ENCODE measurements at places on chromosomes 4 and X.

DNA sequence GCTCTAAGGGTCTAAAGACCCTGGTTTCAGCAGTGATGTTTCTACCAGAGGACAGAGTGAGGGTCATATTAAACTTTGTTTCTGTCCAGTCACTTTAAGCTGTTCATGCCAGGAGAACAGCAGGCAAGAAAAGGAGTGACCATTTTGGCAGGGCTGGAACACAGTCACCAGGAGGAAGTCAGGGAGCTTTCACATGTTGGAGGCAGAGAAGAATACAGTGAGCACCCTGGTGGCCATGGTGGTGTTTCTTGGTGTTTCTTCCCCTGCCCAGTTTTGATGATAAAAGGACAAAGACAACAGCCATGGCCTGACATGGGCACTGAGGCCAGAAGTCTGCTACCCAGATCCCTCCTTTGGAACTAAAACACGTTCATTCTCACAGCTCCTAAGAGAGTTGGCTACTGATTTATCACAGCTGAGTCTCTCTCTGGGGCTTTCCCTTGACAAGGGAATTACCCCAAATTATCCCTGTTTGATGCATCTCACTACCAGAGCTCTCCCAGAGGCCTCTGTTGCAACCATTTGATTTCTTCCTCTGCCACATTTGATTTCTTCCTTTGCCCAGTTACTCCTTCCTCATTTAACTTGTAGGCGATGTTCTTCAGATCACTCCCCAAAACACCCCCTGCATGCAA lies 106.4 kb upstream of the NWD2 start:
- H3K4me3 ChIP-seq: no peak overlapping the region
- H3K36me3 ChIP-seq: no peaks in the 10 kb centered on the region

- H3K27me3 ChIP-seq: no peaks in the 10 kb centered on the region
- no peaks in the 10 kb centered on the region for H3K4me1 ChIP-seq
These were observed 90.8 kb upstream of the SLC34A2 start for GRCh38 chr4:25564836-25565235.

DNA sequence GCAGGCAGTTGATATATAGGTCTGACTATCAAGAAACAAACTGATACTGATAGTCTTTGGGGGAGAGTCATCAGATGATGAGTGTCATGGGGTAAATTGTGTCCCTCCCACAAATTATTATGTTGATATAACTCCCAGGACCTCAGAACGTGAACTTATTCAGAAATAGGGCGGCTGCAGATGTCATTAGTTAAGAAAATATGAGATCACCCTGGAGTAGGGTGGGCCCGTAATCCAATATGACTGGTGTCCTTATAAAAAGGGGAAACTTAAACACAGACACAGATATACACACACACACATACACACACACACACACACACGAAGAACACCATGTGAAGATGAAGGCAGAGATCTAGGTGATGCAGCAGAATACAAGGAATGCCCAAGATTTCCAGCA lies 32.7 kb upstream of the ARHGEF9 start:
- no peak overlapping the region for H3K27ac ChIP-seq
- H3K27me3 ChIP-seq: no peaks in the 10 kb centered on the region
- H3K36me3 ChIP-seq: no peaks in the 10 kb centered on the region
- no peak overlapping the region for H3K4me3 ChIP-seq

GRCh38 chr4:148778980-148779675 lies 336.9 kb upstream of the NR3C2 start:
- no peaks in the 10 kb centered on the region for H3K4me1 ChIP-seq
- no peaks in the 10 kb centered on the region for H3K27me3 ChIP-seq
- no peaks in the 10 kb centered on the region for H3K36me3 ChIP-seq
- DNase-seq: no peak
- H3K27ac ChIP-seq: no peak overlapping the region
- no peak overlapping the region for H3K4me3 ChIP-seq

GRCh38 chr4:120286813-120287212 lies 220.2 kb upstream of the MAD2L1 start:
- no peak overlapping the region for H3K27ac ChIP-seq
- no peaks in the 10 kb centered on the region for H3K4me1 ChIP-seq
- no peaks in the 10 kb centered on the region for H3K36me3 ChIP-seq

DNA sequence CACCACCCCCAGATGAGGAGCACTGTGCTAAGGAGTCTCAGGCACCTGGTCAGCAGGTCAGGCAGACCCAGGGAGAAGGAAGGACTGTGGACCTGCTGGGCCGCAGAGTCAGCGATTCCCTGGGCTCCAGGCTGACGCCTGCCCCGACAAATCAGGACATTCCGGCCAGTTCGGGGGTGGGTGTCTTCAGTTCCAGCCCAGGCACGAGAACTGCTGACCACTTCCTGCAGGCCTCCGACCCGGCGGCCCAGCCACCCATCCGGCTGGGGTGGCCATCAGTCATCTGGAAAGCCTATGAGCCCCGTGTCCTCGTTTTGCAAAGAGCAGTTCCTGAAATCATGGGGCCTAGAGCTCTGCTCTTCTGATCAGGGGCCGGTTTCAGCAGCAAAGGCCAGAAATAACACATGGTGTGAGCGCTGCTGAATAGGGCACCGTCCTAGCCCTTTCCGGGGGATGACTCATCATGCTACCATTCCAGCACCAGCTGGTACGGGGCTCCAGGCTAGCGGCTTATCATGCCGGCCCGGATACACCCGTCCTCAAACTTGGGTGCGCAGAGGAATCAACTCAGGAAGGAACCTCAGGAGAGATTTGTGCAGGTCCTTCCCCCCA lies 7.8 kb upstream of the SH3TC1 start:
- H3K36me3 ChIP-seq: no peaks in the 10 kb centered on the region
- peak overlapping the region; percentile 24 for H3K4me3 ChIP-seq
- peak overlapping the region; percentile 82 for H3K27ac ChIP-seq
- no peaks in the 10 kb centered on the region for H3K27me3 ChIP-seq
- peaks cover 43% of the 10 kb centered on the region for H3K4me1 ChIP-seq
- DNase-seq: peak; percentile 89

DNA sequence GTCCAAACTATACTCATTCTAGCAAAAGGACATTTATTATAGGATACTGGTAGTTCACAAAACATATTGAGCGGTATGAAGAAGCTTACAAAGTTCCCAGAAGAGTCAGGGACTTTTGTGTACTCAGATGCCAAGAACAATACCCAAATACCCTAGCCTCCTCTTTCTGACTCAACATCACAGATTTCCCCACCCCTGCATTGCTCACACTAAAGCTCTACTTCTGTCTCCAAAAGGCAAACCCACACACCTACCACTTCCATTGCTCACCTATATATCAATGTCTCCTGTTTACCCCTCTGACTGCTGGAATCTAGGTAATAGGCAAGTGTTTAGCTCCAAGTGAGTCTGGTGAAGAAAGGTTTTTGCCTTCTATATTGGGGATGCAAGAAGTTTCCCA lies 100.7 kb upstream of the HCCS start:
- H3K27ac ChIP-seq: no peak overlapping the region
- no peak overlapping the region for H3K4me3 ChIP-seq
- DNase-seq: no peak
- no peaks in the 10 kb centered on the region for H3K27me3 ChIP-seq

DNA sequence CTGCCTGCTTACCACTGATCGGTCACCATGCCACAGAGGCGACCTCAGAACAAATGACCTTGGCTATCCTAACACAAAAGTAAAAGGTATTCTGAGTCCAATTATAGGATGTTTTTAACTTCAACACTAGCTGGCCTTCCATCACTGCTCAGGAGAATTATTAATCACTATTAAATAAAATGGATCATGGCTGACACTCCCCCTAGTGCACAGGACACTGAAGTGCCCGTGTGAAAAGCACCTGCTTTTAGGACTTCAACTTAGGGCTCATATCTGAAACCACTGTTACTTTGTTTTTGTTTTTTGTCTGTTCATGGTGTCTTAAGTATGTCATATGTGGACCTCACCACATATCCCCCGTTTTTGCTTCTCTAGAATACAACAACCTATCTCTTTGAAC lies 33.9 kb downstream of the STX18 start:
- H3K36me3 ChIP-seq: no peaks in the 10 kb centered on the region
- DNase-seq: no peak
- no peaks in the 10 kb centered on the region for H3K27me3 ChIP-seq
- no peaks in the 10 kb centered on the region for H3K4me1 ChIP-seq
- H3K27ac ChIP-seq: no peak overlapping the region
- H3K4me3 ChIP-seq: no peak overlapping the region

- H3K36me3 ChIP-seq: no peaks in the 10 kb centered on the region
- no peak for DNase-seq
- H3K4me1 ChIP-seq: no peaks in the 10 kb centered on the region
- no peak overlapping the region for H3K27ac ChIP-seq
These were observed 398.3 kb upstream of the FAM47C start for GRCh38 chrX:36609616-36610585.

DNA sequence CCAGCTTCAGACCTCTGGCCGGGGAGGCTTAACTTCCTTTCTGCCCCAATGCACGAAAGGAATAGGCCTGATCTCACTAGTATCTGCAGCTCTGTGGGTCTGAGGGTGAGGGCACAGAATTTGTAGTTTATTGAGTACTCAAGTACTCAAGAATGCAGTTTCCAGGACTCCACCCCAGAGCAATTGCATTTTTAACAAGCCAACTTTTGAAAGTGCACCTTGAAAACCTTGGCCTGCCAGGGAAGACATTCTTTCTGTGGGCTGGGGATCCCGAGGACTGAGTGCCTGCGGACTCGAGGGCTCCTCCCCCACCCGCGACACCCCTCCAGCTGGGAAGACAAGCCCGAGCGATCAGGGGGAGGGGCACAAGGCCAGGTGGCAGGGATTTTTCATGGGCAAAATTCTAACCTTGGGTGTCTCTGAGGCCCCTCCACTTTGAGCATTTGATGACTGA lies 22.4 kb downstream of the RS1 start:
- H3K27me3 ChIP-seq: no peaks in the 10 kb centered on the region
- DNase-seq: no peak
- no peak overlapping the region for H3K27ac ChIP-seq
- no peak overlapping the region for H3K4me3 ChIP-seq

- no peak overlapping the region for H3K27ac ChIP-seq
- no peak overlapping the region for H3K4me3 ChIP-seq
- H3K4me1 ChIP-seq: no peaks in the 10 kb centered on the region
- DNase-seq: peak; percentile 51
- no peaks in the 10 kb centered on the region for H3K27me3 ChIP-seq
These were observed 313.6 kb upstream of the DDX53 start for GRCh38 chrX:22686138-22686541.

GRCh38 chrX:989959-990510 lies 222.4 kb downstream of the CRLF2 start:
- peak overlapping the region; percentile 7 for H3K4me3 ChIP-seq
- H3K27me3 ChIP-seq: no peaks in the 10 kb centered on the region
- H3K27ac ChIP-seq: peak overlapping the region; percentile 61
- DNase-seq: peak; percentile 92
- no peaks in the 10 kb centered on the region for H3K36me3 ChIP-seq
- H3K4me1 ChIP-seq: peaks cover 5% of the 10 kb centered on the region
